GM12878 (cell line): ENCODE measurements at places on chromosomes 2 and 18. TPM values are rescaled to one million over a fixed set of nuclear protein-coding genes. Genes with fewer than 3 reads are reported as not detected.
A peak's percentile ranks its signal among the peaks of the same experiment; 100 is the strongest.

MBOAT2 gene
- 1.5 and 2.1 TPM in 2 replicates for total RNA-seq

SOCS6 gene
- 6.1 and 6.5 TPM in 2 replicates for total RNA-seq

DNA sequence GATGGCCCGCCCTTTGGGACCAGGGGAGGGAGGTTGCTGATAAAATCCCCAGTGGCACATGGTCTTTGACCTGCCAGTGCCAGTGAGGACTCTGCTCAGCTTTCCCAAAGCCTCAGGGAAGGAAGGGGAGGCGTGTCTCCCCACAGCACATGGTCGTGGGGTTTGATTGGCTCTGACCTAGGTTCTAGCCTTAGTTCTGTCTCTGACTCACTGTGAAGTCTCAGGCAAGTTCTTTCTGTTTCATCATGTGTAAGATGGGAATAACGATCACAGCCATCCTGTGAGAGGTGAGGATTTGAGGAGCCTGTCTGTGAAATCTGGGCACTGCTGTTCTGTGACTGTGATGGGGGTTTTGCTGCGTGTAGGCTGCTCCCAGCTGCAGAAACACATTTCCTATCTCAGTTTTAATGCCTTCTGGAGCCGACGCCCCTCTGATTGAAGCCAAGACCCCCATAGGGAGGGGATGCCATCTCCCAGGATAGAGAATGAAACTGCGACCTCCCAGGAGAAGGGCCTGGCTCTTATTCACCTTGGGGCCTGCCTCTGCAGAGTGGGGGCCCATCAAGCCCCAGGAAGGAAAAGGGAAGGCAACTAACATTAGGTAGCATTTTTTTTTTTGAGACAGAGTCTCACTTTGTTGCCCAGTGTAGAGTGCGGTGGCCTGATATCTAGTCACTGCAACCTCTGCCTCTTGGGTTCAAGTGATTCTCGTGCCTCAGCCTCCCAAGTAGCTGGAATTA is 84.0 kb downstream of the DDX1 start:
- DNase-seq = no peak

GRCh38 chr18:55775972-55776371 is 188.0 kb upstream of the TCF4 start:
- no peak for DNase-seq

DNA sequence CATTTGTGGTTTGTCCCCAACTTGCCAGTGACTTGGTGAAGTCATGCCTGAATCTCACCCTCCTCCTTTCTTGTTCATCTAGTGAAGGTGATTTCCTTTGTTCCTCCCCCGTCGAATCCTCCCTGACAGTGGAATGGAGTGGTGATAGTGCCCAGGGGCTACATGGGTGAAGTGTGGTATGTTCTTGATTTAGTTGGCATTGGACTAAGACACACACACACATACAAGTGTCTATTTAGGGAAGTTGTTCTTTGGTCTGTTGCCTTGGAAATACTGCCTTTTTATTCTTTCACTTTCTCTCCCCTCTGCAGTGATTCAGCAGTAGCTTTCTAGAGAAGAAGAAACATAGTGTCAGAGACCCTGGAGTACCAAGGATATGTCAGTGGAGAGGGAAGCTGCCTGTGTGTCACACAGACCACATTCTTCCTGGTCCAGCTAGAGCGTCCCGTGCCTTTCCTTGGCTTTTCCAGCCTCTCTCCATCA is 10.9 kb downstream of the INPP4A start:
- peak; percentile 68 for DNase-seq
